ENCODE measurements at places on chromosomes 11 and 22.

- no peak for DNase-seq
These were observed 2.9 kb upstream of the SVIP start for GRCh38 chr11:22832315-22833015.

DNA sequence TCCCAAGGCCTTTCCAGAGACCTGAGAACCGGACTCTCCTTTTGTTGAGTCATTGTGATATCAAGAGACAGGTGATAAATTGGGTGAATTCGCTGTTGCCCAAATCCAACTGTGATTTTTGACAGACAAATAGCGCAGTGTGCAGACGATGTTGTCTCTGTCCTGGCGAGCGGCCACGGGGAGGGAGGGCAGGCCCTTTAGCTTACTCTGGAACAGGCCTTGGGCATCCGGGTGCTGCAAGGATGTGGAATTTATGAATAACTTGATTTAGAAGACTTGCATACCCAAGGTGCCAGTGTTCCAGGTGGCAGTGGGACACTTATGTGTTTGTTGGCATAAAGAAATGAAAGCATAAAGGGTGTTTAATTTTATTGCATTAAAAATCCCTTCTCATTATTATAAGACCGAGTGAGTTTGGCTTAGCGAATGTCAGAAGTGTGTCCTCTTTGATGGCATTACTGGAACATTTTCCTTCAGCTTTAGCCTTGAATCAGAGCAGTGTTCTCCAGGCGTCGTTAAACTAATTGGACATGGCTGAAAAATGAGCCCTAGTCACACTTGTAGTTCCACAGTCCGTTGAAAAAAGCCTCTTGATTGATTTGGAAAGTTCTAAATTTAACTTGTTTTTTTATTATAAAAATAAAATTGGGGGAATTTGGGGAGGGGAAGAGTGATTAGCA, 9.4 kb downstream of the LDLRAD3 start:
- peak; percentile 49 for DNase-seq

DNA sequence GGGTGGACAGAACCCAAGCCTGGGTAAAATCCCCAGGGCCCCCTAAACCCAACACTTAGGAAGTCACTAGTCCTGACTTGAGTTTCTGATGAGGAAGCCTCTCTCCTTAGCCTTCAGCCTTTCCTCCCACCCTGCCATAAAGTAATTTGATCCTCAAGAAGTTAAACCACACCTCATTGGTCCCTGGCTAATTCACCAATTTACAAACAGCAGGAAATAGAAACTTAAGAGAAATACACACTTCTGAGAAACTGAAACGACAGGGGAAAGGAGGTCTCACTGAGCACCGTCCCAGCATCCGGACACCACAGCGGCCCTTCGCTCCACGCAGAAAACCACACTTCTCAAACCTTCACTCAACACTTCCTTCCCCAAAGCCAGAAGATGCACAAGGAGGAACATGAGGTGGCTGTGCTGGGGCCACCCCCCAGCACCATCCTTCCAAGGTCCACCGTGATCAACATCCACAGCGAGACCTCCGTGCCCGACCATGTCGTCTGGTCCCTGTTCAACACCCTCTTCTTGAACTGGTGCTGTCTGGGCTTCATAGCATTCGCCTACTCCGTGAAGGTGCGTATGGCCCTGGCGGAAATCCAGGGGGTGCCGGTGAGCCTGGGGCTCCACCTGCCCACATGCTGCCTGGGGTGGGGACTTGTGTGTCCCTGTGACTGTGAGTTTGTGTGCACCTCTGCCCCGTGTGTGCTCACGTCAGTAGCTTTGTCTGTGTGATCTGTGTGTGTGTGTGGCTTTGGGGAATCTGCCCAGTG, at the start of gene IFITM1:
TSS of gene IFITM1 (plus strand) at position 254 of the 767 bp plus-strand sequence. CDS start at position 385, 131 bp downstream.
- DNase-seq: no peak

DNA sequence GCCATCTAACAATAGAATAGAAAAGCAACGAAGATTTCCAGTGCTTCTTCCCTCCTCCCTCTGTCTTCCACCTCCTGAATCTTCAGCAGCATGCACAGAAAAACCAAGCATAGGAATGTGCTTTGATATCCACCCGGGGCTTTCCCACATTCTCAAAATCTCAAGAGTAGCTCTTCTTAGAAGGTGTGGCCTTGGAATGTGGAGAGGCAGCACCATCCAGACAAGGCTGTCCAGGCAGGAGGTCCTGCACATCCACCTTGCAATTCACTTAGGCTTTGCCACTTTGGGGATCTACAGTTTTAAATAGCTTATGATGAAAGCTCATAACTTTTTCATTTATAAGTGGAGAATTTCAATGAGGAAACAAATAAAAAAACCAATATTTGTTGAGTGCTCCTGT, 72.9 kb downstream of the KIRREL3 start:
- DNase-seq: no peak

GRCh38 chr11:37968148-37968547, 1370.1 kb upstream of the RAG2 start:
- no peak for DNase-seq

GRCh38 chr22:23698094-23698493, 7.3 kb downstream of the RGL4 start:
- no peak for DNase-seq

DNA sequence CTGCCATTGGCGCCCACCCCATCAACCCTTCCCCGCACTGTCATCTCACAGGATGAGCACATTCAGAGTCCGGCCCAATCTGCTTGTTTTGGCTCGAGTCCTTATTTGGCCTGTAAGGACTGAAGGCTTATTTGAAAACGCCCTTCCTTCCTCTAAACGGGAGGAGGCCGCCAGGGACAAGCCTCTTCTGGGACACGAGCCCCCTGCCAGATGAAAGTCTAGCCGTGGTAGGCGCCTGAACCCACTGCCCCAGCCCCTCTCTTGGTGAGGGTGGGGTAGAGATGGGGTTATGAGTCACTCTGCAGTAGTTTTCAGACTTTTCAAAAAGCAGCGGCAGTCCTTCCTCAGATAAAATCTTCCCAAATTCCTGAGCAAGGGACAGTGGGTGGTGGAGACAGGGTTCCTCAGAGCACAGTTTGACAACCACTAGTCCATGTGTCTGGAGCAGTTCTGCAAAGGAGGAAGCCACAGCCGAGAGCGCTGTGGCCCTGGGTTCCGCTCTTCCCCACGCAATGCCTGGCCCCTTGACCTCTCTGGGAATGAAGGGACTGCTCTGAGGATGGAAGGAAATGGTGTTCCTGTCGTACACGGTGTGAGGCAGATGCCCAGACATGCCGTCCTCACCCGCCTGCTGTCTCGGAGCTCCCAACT, 57.0 kb downstream of the MYH9 start:
- DNase-seq: no peak

DNA sequence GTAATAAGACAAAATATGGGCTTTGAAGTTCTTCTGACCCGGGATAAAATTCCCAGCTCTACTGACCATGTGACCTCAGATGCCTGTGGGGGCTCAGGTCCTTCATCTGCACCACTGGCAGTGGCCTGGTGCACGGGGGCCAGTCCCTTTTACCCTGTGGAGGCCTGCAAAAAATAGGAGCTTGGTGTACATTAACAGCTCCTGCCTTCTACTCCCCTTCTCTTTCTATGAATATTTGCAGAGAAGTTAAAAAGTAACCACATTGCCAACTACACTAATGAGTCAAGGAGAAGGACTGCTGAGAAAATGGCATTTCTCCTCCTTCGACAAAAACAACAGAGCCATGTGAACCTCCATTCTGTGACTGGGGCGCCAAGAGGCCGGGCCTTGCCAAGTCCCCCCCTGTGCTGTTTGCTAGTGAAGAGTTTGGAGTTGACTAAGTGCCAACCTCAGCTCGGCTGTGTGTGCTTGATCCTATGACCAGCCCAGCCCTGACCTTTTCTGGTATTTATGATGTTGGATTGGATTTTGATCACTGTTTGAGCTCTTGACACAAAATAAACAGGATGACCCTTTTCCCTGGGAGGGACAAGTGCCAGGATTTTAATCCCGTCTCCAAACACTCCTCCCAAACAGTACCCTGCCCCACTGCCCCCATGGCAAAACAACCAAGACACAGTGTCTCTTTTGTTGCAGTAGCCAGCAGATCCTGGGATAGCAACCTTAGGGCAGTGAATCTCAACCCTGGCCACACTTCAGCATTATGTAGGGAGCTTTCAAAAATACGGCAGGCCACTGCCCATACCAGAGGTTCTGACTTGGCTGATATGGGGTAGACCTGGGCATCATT, 380.1 kb downstream of the LARGE1 start:
- peak; percentile 29 for DNase-seq

DNA sequence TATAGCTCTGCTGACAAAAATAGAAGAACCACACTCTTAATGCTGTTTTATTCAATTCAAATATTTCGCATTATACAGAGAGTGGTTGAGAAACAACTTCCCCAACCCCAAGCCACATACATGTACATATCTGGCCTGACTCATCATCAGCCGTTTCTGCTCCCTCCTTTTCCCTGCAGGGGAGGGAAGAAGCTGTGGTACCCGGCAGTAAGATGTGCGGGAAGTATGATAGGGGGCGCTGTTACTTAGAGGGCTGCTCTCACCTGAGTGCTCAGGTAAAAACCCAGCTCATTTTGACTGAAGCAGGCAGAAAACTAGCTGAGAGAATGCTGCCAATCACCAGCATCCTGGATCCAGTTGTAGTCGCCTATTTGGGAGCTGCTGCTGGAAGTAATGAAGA, 85.5 kb downstream of the NELL1 start:
- no peak for DNase-seq

- DNase-seq: no peak
These were observed 15.2 kb upstream of the TMPRSS4 start for GRCh38 chr11:118061586-118062125.

- no peak for DNase-seq
These were observed 1.6 kb upstream of the DDX10 start for GRCh38 chr11:108663154-108663877.

DNA sequence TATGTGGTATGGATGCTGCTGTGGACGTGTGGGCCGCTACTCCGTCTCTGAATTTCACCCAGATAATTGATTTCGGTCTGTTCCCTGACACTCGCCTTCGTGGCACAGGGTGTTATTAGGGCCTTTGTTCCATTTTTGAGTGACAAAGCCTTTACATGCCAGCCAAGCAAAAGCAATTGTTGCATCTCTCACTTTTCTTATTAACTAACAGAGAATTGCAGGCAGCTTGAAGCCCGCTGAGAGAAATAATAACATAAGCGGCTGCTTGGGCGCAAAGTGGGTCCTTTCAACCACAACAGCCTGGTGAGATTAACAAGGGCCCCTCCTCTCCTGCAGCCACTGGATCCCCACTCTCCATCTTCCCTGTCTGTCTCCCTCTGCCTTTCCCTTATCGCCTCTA, 449.4 kb downstream of the NTM start:
- DNase-seq: no peak

- no peak for DNase-seq
These were observed 21.0 kb upstream of the RAB30 start for GRCh38 chr11:83092488-83093384.

DNA sequence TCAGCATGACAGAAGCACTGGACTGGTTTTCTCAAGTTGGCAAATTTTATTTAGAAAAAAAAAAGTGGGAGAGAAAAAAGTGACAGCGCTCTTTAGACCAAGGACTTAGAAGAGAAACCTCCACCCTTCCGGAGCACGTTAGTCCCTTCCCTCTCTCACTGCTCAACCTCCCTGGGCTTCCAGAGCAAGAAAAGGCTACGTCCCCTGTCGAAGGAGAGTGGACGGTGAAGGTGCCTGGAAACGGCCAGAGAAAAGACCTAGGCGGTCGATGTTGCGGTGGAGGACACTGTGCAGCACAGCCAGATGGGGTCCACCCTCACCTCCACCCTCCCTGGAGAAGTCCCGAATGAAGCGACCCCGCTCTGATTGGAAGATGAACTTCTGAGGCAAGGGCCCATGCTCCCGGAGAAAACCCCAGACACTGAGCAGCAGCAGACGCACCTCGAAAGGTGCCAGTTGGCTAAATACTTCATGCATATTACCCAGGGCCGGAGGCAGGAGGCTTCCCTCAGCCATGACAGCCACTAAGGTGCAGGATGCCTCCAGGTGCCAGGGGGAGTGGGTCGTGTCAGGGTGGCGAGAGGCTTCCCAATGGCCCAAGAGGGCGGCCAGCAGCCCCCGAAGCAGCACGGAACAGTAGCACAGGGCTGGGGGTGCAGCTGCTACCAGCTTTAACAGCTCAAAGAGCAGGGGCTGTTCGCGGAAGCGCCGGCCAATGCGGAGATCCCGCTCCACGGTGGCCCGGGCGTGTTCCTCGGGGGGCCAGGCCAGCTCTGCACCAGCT, 604 bp upstream of the GANAB start:
- DNase-seq: no peak
